ENCODE measurements at places on chromosomes 12 and 14. TPM values are rescaled to one million over a fixed set of nuclear protein-coding genes. Genes with fewer than 3 reads are reported as not detected.
A peak's percentile ranks its signal among the peaks of the same experiment; 100 is the strongest.

- no peaks in the 10 kb centered on the region for H3K27me3 ChIP-seq
- H3K4me3 ChIP-seq = no peak overlapping the region
- H3K36me3 ChIP-seq = no peaks in the 10 kb centered on the region
- H3K4me1 ChIP-seq = no peaks in the 10 kb centered on the region
- no peak overlapping the region for H3K27ac ChIP-seq
These were observed 190.1 kb downstream of the BCL11B start for GRCh38 chr14:99081880-99082279.

DNA sequence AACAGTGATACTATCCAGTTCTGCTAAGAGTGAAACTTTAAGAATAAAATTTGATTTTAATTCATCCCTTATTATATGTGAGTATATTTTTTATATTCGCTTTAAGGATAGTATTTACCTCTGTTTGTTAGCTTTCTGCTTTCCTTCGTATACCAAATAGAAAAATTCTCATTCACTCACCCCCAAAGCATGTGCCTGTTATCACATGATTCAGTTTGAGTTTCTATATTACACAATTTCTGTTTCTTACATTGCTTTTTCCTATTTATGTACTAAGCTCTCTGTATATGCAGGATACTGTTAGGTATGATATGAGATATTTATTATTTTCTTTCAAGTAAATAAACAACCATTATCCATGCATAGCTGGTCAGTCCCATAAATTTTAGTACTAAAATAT lies 275.2 kb downstream of the FBXL14 start:
- H3K27ac ChIP-seq = no peak overlapping the region
- H3K27me3 ChIP-seq = no peaks in the 10 kb centered on the region
- no peak for DNase-seq
- no peaks in the 10 kb centered on the region for H3K4me1 ChIP-seq

Gene SRRM4
- polyA plus RNA-seq = not detected

Gene SYNE3
- polyA plus RNA-seq = 4.3 TPM

- no peak overlapping the region for H3K27ac ChIP-seq
- peak overlapping the region; percentile 41 for H3K4me3 ChIP-seq
- no peaks in the 10 kb centered on the region for H3K36me3 ChIP-seq
- H3K4me1 ChIP-seq = peaks cover 52% of the 10 kb centered on the region
- H3K27me3 ChIP-seq = no peaks in the 10 kb centered on the region
These were observed 67.2 kb upstream of the PTGR2 start for GRCh38 chr14:73784181-73784987.

DNA sequence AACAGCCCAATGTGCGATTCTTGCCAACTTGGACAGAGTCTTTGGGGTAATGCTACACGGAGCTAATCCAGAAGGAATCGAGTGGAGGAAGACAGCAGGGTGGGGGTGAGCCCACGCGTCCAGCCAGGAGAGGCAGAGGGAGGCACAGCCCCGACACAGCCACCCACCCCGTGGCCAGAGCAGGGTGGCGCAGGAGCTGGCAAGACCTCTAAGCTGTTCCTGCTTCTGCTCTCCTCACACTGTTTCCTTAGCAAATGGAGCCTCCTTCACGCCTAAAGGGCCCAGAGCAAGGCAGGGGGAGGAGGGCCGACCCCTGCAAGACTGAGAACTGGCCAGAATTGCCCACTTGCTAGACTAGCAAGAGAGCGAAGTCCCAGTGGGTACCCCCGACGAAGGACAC lies 91.5 kb downstream of the FBXL14 start:
- peaks cover 4% of the 10 kb centered on the region for H3K4me1 ChIP-seq
- H3K4me3 ChIP-seq = no peak overlapping the region
- DNase-seq = no peak

- no peak overlapping the region for H3K27ac ChIP-seq
- H3K4me1 ChIP-seq = no peaks in the 10 kb centered on the region
- no peaks in the 10 kb centered on the region for H3K27me3 ChIP-seq
- H3K36me3 ChIP-seq = no peaks in the 10 kb centered on the region
These were observed 126.7 kb upstream of the PTPRQ start for GRCh38 chr12:80317307-80317706.
